Activated CD4-positive, alpha-beta T cell treated with anti-CD3 and anti-CD28 coated beads, Interleukin-2, amount 10 ng/mL, durations not matched to agents 7 days and 5 days (primary cell): ENCODE measurements at places on chromosomes 2 and 18.

- DNase-seq, result no peak
Observed at GRCh38 chr2:99722476-99722875, 232.7 kb upstream of the REV1 start.

- no peak for DNase-seq
Observed at GRCh38 chr2:135190799-135191198, 138.7 kb downstream of the RAB3GAP1 start.

DNA sequence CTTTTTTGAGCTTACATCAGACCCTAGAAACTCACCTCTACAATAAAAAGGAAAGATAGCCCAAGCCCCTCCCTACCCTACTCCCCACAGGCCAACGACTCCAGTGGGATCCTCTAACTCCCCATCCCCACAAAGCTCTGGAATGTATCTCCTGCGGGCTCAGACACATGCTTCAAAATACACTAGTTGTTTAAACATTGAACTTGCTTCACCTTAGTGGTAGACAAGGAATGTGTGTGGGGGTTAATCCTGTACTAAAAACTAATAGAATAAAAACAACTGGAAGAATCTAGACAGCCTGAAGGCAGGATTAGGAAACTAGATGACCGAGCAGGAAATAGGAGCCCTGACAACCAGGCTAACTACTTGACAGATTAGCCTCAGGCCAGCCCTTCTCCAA is 211.5 kb downstream of the SUCLG1 start:
- no peak for DNase-seq

GRCh38 chr2:56182420-56182819 is 1.4 kb upstream of the CCDC85A start:
- no peak for DNase-seq

GRCh38 chr2:110104025-110104771 is 11.4 kb downstream of the MALL start:
- DNase-seq, result no peak

- DNase-seq, result no peak
Observed at GRCh38 chr2:47354013-47354847, 48.7 kb upstream of the MSH2 start.

GRCh38 chr2:200310545-200310971 is 4.1 kb downstream of the SPATS2L start:
- no peak for DNase-seq

GRCh38 chr2:232027530-232027929 is 66.0 kb downstream of the DIS3L2 start:
- DNase-seq, result no peak

DNA sequence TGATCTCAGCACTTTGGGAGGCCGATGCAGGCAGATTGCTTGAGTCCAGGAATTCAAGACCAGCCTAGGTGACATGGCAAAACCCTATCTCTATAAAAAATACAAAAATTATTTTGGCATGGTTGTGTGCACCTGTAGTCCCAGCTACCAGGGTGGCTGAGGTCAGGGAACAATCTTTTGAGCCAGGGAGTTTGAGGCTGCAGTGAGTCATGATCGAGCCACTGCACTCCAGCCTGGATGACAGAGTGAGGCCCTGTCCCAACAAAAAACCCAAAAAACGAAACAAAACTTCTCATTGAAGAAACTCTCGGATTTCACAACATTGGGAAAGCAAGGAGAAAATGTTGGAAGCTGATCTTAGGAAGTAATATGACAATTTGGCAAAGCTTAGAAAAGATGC is 317.3 kb upstream of the MGAT5 start:
- DNase-seq, result no peak
